ENCODE measurements at places on chromosomes 11 and 22.

- DNase-seq, result no peak
These were observed 107.0 kb upstream of the SESN3 start for GRCh38 chr11:95337972-95338429.

DNA sequence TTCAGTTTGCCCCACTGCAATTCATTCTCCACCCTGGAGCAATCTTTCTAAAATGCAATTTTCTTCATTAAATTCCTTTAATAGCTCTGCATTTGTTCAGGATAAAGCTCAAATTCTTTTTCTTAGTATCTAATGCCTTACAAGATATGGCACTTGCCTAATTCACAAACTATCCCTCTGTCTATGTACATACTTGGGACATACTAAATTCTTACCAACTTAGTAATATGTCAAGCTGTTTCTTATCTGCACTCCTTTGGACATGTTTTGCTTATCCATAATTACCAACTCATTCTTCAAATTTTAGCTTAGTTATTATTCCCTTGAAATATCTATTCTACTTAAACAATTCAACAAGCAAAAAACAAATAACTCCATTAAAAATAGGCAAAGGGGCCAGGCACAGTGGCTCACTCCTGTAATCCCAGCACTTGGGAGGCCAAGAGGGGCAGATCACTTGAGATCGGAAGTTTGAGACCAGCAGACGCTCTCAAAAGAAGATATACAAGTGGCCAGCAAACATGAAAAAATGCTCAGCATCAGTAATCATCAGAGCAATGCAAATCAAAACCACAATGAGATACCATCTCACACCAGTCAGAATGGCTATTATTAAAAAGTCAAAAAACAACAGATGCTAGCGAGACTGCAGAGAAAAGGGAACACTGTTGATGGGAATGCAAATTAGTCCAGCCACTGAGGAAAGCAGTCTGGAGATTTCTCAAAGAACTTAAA, 96.9 kb downstream of the FAM76B start:
- no peak for DNase-seq

DNA sequence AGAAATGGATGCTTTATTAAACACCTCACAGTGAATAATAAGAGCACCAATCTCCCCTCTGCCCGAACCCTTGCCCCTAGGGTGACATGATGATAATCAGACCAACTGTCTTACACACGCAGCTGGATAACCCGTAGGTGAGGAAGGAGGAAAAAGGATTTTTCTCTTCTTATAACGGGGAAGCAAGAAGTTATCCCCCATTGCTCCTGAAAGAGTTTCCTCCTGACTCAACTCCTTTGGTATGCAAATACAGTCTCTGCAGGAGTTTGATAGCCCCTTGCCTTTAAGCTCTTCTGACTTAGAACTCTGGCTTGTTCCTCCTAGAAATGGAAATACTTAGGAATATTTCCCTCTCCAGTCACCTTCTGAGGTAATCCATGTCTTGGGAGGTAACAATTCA, 455.8 kb downstream of the TMEM135 start:
- DNase-seq, result no peak

GRCh38 chr11:104320097-104320496, 156.2 kb upstream of the PDGFD start:
- no peak for DNase-seq

DNA sequence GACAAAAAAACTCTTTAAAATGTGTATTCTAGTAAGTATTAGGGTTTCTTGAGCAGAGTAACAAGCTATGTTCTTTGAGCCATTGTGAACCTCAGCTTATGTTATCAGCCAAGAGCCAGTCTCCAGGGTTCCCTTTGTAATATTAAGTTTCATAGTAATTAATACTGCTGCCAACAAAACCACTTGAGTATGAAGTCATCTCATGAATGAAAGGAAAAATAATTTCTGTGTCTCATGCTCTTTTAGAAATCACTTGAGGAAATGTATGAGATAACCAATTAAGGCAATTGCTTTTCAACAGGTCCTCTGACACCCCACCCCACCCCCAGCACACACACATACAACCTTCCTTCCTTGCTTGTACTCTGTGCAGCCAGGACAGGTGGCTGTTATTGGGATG, 59.9 kb downstream of the BBOX1 start:
- no peak for DNase-seq

DNA sequence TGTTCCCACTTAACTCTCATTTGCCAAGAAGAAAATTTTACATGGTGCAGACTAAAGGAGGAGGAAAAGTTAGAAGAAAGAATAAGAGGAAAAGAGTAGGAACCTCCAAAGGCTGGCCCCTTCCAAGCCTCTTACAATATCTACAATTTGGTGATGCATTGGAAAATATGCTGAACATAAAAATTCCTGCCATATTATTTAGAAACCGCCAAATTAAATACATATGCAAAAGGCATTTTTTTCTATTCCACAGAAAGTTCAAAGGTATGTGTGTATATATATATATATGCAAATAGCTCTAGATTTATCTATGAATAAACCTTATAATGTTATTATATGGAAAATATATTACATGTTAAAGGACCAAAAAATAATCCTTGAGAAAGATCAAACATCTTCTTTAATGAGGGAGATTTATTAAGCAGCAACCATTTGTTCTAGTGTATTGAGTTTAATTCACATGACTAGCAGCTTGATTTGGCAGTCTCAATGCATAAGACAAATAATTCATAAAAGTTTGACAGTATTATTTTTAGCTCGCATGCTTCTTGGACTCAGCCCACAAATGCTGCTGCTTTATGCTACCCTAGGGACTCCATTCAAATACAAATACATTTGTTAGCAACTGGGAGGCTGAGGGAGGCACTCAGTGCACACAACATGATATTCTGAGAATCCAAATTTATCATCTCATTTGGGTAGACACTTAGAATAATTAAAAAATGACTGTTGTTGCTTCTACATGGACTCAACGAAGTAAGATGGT, 184.9 kb downstream of the SBF2 start:
- DNase-seq, result no peak

DNA sequence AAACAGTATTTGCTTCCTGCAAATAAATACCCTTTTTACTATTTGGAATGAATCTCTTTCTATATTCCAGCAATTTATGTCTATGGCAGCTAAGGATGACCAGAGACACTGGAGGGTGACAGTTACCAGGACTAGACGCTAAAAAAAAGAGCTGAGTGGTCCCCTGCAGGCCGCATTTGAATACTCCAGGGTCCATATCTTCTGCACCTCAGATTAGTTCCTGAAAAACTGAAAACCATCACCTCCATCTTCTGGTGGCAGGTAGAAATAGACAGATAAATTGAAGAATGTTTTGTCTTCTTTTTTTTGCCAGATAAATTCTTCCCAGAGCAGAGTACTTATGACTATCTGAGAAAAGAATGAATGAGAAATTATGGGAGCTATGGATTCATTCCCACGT, 145.6 kb downstream of the CSNK2A3 start:
- no peak for DNase-seq
